ENCODE measurements at places on chromosomes 2 and 18.

- DNase-seq = no peak
Measured at GRCh38 chr18:77478646-77479442, 229.2 kb downstream of the GALR1 start.

- DNase-seq = no peak
Measured at GRCh38 chr2:6864923-6865345, 773 bp downstream of the CMPK2 start.

DNA sequence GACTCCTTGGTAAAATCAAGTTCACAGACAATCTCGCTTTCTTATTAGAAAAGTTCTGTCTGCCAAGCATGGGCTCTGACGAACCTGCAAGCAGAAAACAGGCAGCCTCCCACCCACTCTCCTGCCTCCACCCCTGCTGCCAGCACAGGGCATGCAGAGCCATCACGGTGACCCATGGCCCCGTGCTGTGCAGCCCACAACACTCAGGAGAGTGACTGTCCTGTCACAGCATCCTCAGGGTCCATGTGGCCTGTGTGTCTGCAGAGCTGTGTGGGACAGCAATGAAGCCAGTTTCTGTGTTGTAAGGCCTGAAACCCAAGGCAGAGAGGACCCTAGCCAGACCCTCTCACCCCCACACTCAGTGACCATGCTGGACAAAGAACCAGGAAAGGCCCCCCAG lies 46.2 kb downstream of the TFCP2L1 start:
- no peak for DNase-seq

GRCh38 chr2:240795454-240795853 lies 24.6 kb downstream of the KIF1A start:
- DNase-seq = no peak

GRCh38 chr2:98541906-98542305 lies 66.4 kb downstream of the COA5 start:
- no peak for DNase-seq

DNA sequence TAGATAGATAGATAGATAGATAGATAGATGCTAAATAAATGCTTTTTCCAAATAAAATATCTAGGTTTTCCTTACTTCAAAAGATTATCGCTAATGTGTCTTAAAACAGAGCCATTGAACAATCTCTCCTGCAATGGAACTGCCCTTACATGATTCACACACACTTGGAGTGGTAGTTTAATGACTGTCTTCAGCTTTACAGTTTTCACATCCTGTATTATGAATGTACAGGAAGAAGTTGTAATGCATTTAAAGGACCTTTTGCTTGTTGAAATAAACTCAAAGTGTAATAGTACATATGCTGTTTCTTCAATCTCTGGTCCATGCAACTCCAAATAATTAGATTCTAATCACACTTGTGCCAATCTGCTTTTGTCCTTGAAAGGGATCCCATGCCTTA lies 797.6 kb upstream of the CDH2 start:
- no peak for DNase-seq

- no peak for DNase-seq
Measured at GRCh38 chr2:45637440-45637839, 14.0 kb upstream of the PRKCE start.

DNA sequence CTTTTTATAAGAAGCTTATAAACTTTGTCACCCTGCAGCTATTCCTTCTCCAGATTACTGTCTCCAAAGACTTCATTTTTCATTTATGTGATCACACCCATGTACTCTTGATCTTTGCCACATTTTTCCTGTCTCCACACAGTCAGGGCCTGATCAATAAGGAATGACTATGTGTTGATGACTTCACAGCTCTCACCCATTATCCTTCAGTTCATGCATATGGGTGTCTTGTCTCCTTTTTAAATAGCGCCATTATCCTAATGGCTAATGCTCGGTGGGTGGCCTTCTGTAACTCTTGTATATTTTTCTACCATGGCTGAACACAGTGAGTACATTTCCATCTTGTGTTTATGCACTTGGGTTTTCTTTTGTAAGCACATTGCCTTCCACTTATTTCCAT lies 335.7 kb upstream of the NRP2 start:
- DNase-seq = no peak

DNA sequence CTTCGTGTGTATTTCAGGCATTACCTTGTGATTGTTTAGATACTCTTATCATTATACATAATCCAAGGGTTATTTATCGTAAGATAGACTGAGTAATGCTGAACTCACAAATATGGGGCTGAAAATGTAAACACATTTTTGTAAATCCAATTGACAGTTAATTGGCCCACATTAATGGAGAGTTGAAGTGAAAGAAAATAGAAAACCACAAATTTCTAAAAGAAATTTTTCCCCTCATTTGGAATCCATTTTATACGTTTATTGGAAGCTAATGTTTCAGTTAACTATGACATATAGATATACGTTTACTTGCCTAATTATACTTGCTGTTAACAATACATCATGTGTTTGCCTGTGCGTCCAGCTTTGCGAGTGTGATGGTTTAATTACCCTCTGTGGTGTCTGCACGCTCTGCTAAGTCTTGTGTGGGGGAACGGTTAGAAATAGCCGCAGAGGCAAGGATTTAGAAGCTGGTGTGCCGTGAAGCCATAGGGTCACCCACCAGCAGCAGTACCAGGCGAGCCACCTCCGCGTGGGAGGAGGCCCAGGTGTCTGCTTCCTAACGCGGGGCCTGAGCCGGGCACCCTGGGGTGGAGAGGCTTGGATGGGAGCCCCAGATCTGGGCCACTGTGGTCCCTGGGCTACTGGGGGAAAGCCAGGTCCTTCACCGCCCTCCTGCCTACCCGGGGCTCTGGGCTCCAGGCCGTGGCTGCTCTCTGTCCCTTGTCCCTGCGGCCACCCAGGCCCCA lies 38.0 kb downstream of the TSHZ1 start:
- no peak for DNase-seq

DNA sequence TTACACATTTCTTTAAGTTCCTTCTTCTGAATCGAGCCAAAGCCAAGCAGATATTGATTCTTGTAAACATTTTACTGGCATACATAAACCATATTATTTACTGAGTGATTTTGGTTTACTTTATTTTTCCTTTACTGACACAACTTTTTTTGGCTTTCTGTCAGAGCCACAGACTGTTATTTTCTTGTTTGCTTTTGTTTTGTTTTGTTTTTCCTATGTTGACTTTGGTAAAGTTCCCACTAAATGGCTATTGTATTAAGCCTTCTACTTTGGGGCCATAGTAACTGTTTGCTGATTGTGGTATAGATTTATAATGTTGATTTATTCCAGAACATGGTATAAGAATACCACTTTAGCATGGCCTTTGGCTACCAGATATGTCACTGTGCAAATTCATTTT lies 419.4 kb downstream of the DCDC2C start:
- DNase-seq = no peak

All from stimulated activated CD4-positive, alpha-beta T cell treated with anti-CD3 and anti-CD28 coated beads, Interleukin-12 subunit alpha, Interleukin-12 subunit beta, amount 100 ng/mL, for 24 hours (primary cell).